NCI-H510A (cell line): ENCODE measurements at places on chromosomes 1 and 21.

- DNase-seq, result no peak
These were observed 111.6 kb downstream of the SIPA1L2 start for GRCh38 chr1:232518349-232518748.

DNA sequence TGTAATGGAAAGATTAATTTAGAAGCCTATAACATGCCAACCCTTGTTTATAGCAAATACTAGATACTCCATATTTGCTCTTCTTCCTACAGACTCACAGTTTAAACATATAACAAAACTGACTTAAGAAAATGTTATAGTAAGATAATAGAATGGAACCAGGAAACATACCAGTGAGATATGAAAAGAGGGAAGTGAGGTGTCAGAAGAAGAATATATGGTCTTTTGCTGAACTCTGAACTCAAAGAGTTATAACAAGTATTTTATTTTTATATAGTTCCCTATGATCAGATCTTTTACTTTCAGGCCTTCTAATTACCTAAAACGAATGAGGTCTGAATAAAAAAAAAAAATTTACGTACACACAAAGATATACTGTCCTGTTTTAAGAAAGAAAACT lies 20.9 kb downstream of the TMED5 start:
- no peak for DNase-seq

DNA sequence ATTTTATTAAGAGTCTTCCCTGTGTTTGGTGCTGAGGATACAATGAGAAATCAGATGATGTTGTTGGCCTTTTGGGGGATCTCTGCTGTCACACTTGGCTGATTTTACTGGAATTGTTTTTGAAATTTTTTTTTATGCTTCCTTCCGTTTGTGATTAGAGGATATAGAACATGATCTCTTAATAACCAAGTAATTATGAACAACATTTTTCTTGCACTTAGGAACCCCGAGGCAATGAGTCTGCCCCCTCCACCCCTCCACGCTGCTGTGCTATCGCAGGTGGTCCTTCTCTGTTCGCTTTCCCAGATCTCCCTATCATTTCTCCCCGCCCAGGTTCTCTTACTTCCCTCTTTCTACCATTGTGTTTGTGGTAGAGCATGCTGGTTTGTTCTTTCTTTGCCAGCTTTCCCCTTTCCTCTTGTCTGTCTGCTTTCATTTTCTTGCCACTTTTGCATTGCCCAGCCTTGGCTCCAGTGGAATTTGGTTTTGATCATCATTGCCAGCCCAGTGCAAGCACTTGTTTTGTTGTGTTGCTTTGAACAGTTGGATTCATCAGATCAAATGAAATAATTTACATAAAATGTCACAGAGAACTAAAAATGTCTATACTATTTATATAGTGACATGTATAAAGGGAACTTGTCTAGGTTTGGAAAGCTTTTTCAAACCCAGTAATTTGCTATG lies 73.1 kb upstream of the SCCPDH start:
- DNase-seq, result no peak

- DNase-seq, result no peak
These were observed 6.0 kb downstream of the TENT5B start for GRCh38 chr1:27006683-27007082.

GRCh38 chr1:17739050-17739449 lies 16.1 kb upstream of the ACTL8 start:
- no peak for DNase-seq

GRCh38 chr1:47527653-47528272 lies 89.9 kb downstream of the FOXD2 start:
- no peak for DNase-seq

DNA sequence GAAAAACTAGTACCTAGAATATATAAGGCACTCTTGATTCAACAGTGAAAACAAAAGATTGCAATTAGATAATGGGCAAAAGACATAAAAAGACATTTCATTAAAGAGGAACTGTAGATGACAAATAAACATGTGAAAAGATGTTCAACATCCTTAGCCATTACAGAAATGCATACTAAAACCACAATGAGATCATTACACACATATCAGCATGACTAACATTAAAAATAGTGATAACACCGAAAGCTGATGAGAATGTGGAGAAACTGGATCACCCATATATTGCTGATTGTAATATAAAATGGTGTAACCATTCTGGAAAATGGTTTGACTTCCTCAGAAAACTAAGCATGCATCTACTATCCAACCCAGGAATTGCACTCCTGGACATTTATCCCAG lies 340.3 kb downstream of the SEC16B start:
- DNase-seq, result no peak

DNA sequence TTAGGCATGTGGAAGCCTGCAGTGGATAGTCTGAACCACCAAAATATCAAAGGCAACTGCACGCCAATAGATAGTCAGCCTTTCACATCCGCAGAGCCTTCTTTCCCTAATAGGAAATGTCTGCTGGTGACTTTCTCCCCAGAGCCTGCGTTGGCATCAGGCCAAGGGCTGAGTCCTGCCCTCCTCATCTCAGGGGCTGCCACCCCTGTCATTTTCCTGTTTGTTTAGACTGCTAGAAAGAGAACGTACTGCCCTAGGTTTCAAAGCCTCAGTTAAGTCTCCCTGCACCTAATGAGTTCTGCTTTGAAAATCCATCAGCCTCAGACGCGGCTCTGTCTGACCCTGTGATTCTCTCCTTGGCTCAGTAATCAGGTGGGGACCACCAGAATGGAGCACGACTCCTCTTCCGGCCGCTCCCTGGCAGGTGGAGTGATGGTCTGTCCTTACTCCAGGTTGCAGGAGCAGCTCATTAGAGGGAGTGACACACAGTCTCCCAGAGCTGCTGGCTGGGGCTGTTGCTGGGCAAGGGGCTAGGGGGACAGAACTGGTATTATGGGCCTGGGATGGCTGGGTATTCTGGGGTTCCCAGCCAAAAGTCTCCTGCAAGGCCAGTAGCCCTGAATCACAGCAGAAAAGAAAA lies 27.3 kb downstream of the STUM start:
- DNase-seq, result peak; percentile 47

DNA sequence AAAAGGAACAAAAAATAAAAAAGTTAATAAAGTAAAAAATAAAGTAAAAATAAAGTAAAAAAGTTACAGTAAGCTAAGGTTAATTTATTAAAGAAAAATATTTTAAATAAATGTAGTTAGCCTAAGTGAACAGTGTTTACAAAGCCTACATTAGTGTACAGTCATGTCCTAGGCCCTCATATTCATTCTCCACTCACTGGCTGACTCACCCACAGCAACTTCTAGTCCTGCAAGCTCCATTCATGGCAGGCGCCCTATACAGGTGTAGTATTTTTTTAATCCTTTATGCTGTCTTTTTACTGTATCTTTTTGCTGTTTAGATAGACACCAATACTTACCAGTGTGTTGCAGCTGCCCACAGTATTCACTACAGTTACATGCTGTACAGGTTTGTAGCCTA lies 12.4 kb downstream of the ADAR start:
- DNase-seq, result no peak

- no peak for DNase-seq
These were observed 34.2 kb downstream of the NEK2 start for GRCh38 chr1:211641044-211641800.
